ENCODE measurements at places on chromosomes 16 and 17. TPM values are rescaled to one million over a fixed set of nuclear protein-coding genes. Genes with fewer than 3 reads are reported as not detected.

DNA sequence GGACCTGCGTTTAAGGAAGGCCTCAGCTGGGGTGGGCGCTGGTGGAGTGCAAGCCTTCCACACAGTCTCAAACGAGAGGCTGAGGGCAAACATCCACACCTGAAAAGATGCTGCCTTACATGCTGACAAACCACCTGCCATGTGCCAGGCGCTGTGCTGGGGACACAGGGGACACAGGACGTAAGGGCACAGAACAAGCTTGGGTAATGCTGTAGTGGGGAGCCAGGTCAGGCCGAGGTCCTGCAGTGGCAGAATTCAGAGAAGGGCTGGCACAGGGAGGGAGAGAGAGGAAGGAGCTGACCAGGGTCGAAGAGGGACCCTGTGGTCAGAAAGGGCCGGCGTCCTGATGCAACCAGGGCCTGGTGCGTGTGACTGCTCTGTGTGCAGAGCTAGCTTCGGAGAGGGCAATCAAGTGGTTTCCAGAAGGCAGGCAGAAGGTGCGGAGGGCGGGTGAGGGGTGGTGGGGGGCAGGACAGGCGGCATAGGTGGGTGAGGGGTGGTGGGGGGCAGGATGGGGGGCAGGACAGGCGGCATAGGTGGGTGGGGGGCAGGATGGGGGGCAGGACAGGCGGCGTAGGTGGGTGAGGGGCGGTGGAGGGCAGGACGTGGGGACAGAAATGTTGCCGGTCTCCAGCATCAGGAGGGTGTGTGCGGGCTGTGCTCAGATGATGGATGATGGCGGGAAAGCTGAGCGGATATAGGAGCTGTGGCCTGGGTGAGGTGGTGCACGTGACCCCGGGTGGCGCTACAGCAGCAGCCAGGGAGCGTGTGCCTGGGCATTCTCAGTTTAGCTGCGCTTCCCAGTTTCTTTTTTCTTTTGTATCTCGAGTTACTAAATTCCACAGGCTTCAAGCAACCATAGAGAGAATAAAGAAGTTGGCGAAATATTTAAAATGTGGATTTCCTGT is 18.8 kb downstream of the TELO2 start:
- H3K36me3 ChIP-seq: peaks cover 22% of the 10 kb centered on the region
- no peak overlapping the region for H3K4me3 ChIP-seq
- H3K27ac ChIP-seq: no peak overlapping the region
- DNase-seq: no peak

The CA4 gene
- 1.2 TPM for polyA plus RNA-seq

- DNase-seq: peak; percentile 18
- H3K36me3 ChIP-seq: no peaks in the 10 kb centered on the region
- H3K4me3 ChIP-seq: no peak overlapping the region
- no peaks in the 10 kb centered on the region for H3K4me1 ChIP-seq
- H3K27me3 ChIP-seq: no peaks in the 10 kb centered on the region
Observed at GRCh38 chr17:70028978-70029767, 45.9 kb upstream of the KCNJ16 start.

- peak overlapping the region; percentile 43 for H3K4me3 ChIP-seq
- H3K27ac ChIP-seq: no peak overlapping the region
- peaks cover 20% of the 10 kb centered on the region for H3K27me3 ChIP-seq
- DNase-seq: no peak
Observed at GRCh38 chr17:63698381-63698885, 1.5 kb downstream of the LIMD2 start.

The PRR35 gene
- not detected for polyA plus RNA-seq

GRCh38 chr17:76166906-76167305 is 25.9 kb upstream of the FOXJ1 start:
- peaks cover 6% of the 10 kb centered on the region for H3K4me1 ChIP-seq
- H3K4me3 ChIP-seq: no peak overlapping the region
- no peaks in the 10 kb centered on the region for H3K27me3 ChIP-seq
- H3K36me3 ChIP-seq: no peaks in the 10 kb centered on the region
- no peak overlapping the region for H3K27ac ChIP-seq

- H3K27me3 ChIP-seq: no peaks in the 10 kb centered on the region
- no peak for DNase-seq
- H3K36me3 ChIP-seq: no peaks in the 10 kb centered on the region
- H3K27ac ChIP-seq: no peak overlapping the region
Observed at GRCh38 chr17:7644775-7645174, 6.0 kb upstream of the ATP1B2 start.

The GFAP gene
- 0.34 TPM for polyA plus RNA-seq

The EARS2 gene
- 23.0 TPM for polyA plus RNA-seq

- no peak overlapping the region for H3K4me3 ChIP-seq
- H3K36me3 ChIP-seq: no peaks in the 10 kb centered on the region
- no peaks in the 10 kb centered on the region for H3K4me1 ChIP-seq
- no peaks in the 10 kb centered on the region for H3K27me3 ChIP-seq
- H3K27ac ChIP-seq: no peak overlapping the region
Observed at GRCh38 chr16:78932355-78932943, 668.1 kb downstream of the MAF start.

- H3K4me3 ChIP-seq: peak within 1 kb of the TSS; percentile 2
- DNase-seq: peak; percentile 88
- H3K27me3 ChIP-seq: peaks cover 28% of the 10 kb centered on the region
- no peaks in the 10 kb centered on the region for H3K4me1 ChIP-seq
- no peak within 1 kb of the TSS for H3K27ac ChIP-seq
Observed at GRCh38 chr17:6831661-6832263, at the start of gene TEKT1. TSS of gene TEKT1 (minus strand) at chr17:6831729. CDS start at chr17:6830376, 1,353 bp downstream.

GRCh38 chr16:89401641-89402445 is 88.5 kb downstream of the ANKRD11 start:
- DNase-seq: no peak
- peaks cover 10% of the 10 kb centered on the region for H3K36me3 ChIP-seq
- no peak overlapping the region for H3K4me3 ChIP-seq
- no peak overlapping the region for H3K27ac ChIP-seq

- no peak overlapping the region for H3K4me3 ChIP-seq
- no peaks in the 10 kb centered on the region for H3K36me3 ChIP-seq
- H3K27ac ChIP-seq: no peak overlapping the region
- no peak for DNase-seq
Observed at GRCh38 chr16:89616623-89617022, 3.2 kb downstream of the DPEP1 start.

The CCL23 gene
- 1.2 TPM for polyA plus RNA-seq

GRCh38 chr16:7653746-7654461 is 321.3 kb downstream of the RBFOX1 start:
- no peak overlapping the region for H3K27ac ChIP-seq
- no peaks in the 10 kb centered on the region for H3K4me1 ChIP-seq

GRCh38 chr16:80309178-80309577 is 231.6 kb upstream of the DYNLRB2 start:
- peaks cover 8% of the 10 kb centered on the region for H3K4me1 ChIP-seq
- H3K27ac ChIP-seq: no peak overlapping the region
- H3K36me3 ChIP-seq: no peaks in the 10 kb centered on the region
- no peak overlapping the region for H3K4me3 ChIP-seq
- no peaks in the 10 kb centered on the region for H3K27me3 ChIP-seq

GRCh38 chr17:48814504-48814903 is 2.5 kb downstream of the TTLL6 start:
- peaks cover 26% of the 10 kb centered on the region for H3K4me1 ChIP-seq
- H3K27ac ChIP-seq: no peak overlapping the region
- H3K36me3 ChIP-seq: no peaks in the 10 kb centered on the region
- peaks cover 12% of the 10 kb centered on the region for H3K27me3 ChIP-seq
- DNase-seq: no peak

Data from large intestine (tissue), 12 donors.